ENCODE measurements at places on chromosomes 4 and X. TPM values are rescaled to one million over a fixed set of nuclear protein-coding genes. Genes with fewer than 3 reads are reported as not detected.

Gene DKK2
- polyA plus RNA-seq = 2.4 TPM

Gene NPY2R
- polyA plus RNA-seq = 0.12 TPM

Gene BLTP1
- 134 TPM for polyA plus RNA-seq

Gene OPRPN
- polyA plus RNA-seq = not detected

Gene PNMA6F
- not detected for polyA plus RNA-seq

Gene PABPC4L
- 18.7 TPM for polyA plus RNA-seq

Gene HTN3
- not detected for polyA plus RNA-seq

Gene PRDM8
- 0.62 TPM for polyA plus RNA-seq

Gene SYN1
- polyA plus RNA-seq = 7.6 TPM

Gene PRAF2
- 35.7 TPM for polyA plus RNA-seq

Gene ZFP42
- polyA plus RNA-seq = 8.6 TPM

Gene EDA
- polyA plus RNA-seq = 3.8 TPM

Gene CYBB
- 12.6 TPM for polyA plus RNA-seq

Gene DDX53
- not detected for polyA plus RNA-seq

Gene GPR119
- polyA plus RNA-seq = not detected
